Activated T-helper 9 cell treated with anti-CD3 and anti-CD28 coated beads, Interleukin-2, amount 50 U/mL, for 16 hours (primary cell): ENCODE measurements at places on chromosomes 7 and 10.

DNA sequence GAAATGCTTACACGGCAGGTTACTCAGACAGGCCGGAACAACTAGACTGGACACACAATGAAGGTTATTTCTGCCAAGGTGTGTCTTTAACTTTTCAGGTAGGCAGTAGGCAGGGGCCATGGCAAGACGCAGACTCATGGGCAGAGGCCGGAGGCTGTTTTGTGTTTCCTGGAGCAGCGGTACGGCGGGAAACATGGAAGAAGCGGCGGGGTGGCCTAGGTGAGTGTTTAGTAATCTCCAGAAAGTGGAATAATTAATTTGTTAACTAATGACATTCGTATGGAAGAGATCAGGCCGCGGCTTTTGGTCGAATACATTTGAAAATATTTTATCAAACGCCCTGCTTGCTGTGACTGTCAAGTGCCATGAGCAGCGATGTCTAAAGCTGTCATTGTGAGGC, 277.8 kb downstream of the WDR37 start:
- no peak for DNase-seq

GRCh38 chr10:677038-677437, 12.4 kb downstream of the DIP2C start:
- no peak for DNase-seq

DNA sequence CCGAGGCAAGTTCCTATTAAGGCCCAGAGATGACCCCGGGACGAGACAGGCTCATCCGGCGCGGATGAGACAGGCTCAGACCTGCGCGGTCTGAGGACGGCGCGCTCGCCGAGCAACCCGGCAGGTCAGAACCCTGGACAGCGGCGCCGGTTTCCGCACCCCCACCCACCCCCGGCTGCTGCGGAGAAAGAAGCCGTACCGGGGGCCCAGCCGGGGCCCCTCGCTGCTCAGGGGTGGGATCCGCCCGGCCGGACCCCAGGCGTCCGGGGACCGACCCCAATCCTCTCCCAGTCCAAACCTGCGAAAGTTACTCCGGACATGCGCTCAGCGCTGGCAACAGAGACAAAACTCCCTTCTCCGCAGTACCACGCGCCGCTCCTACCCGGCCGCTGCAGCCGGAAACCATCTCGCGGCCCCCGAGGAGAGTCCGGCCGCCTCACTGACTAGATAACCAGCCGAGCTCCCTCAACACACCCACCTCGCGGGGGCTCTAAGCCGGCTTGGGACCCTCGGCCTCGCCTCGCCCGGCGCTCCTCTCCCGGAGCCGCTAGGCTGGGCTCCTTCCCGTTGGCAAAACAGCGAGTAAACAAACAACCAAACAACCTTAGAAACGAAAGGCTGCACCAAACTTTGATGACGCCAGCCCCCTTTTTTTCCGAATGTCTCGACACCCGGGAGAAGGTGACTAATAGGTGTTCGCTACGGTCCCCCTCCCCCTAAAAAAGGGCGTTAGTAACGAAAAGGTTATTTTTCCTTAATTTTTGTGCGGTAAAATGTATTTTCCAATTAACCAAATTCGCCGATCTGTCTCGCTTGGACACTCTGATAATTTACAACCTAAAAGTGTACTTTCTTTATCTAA, 2.3 kb upstream of the DRGX start:
- peak; percentile 18 for DNase-seq

DNA sequence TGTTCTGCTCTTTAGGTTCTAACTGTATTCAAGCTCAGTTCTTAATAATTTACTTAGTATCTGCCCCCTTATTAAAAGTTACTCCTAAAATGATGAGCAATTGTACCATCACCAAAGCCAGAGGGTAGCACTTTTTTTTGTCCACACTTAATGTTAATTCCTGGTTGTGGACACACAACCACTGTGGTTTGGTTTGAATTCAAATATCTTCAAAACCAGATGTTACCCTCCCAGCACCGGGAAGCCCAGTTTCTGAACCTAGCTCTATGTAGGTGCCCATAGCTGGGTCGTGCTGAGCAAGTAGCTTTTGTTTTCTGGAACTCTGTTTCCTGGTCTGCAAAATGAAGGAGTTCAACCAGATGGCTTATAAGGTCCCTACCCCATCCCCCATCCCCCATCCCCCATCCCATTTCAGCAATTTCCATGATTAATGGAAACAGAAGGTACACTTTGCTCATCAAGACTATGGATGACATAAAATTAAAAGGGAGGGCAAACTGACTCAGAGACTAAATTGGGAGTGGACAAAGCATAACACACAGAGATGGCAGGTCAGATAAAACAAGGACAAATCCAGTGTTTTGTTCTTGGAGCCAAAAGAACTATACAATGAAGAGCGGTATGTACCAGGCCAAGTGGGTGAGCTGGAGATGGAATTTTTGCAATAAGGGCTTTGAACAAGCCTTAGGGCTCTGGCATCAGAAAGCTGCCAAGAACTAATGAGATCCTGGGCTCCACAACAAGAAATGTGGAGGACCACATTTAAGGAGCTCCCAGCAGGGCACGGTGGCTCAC, 56.7 kb downstream of the DLG5 start:
- DNase-seq, result no peak

- no peak for DNase-seq
Measured at GRCh38 chr7:1587738-1588137, 17.9 kb upstream of the PSMG3 start.

GRCh38 chr10:78411716-78412115, 378.1 kb downstream of the RPS24 start:
- DNase-seq, result no peak

GRCh38 chr10:1872151-1872726, 134.9 kb upstream of the ADARB2 start:
- no peak for DNase-seq

GRCh38 chr10:43929122-43929521, 280.4 kb upstream of the ZNF32 start:
- DNase-seq, result no peak

DNA sequence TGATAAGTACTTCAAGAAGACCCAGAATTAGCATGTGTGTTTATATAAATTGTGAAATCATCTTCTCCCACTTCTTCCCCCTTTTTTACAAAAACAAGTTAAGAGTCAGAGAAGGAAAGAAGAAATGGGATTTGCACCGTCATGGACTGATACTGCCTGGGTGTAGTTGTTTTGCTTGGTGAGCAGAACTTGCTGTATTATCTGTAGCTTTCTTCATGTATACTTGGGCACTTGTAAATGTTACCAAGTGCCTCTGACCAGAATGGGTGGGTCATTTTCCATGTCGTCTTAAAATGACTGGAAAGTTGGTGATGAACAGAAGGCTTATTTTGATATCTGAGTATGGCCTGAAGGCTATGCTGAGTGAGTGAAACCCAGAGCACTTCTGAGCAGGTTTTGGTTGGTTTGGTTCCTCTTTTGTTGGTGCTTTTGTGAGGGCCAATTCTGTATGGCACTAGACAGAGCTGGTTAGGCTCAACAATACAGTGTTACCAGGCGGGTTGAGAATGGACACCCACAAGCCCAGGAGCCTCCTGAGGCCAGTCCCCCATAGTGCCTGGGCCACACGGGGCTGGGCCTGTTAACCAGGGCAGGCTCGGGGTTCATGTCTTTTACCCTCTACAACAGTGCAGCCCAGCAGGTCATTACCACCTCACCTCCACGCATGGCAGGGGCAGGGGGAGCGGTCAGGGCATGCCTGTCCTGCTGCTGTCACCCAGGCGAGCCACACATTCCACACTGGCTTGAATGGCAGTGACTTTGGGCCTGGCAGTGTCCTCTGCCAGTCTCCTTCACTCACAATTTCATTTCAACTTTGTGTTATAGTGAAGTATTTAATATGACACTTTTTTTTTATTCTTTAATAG, 115.1 kb downstream of the CCNY start:
- DNase-seq, result no peak

GRCh38 chr10:92834986-92835385, 13.3 kb upstream of the EXOC6 start:
- no peak for DNase-seq

GRCh38 chr7:151886783-151887182, 9.9 kb upstream of the PRKAG2 start:
- DNase-seq, result no peak

- DNase-seq, result no peak
Measured at GRCh38 chr7:93043385-93043985, 74.3 kb downstream of the SAMD9 start.

DNA sequence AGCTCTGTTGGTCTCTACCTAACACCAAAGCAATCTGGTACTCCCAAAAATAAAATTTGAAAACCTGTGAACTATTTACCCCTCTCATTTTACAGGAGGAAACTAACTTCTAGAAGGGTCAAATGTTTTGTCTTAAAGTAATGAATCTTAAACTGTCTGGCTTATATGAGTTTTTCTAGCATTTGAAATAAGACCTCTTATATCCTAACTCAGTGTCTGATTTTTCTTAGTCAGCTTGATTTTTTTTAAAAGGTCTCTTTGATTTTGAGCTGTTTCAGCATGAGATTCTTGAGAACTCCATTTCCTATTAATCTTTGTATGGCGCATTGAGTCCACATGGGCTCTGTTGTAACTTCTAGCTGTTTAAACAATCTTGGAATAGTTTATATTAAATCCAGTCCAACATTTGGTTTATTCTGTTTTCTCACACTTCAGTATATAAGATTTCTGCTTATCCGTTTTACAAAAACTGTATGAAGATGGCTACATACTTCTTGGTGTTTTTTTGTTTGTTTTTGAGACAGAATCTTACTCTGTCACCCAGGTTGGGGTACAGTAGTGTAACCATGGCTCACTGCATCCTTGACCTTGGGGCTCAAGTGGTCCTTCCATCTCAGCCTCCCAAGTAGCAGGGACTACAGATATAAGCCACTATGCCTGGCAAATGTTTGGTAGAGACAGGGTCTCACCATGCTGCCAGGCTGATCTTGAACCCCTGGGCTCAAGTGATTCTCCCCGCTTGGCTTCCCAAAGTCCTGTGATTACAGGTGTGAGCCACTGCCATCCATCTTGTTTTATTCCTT, 91.1 kb downstream of the PPP1R9A start:
- DNase-seq, result no peak

- no peak for DNase-seq
Measured at GRCh38 chr10:20473023-20473760, 423.9 kb downstream of the NEBL start.

- no peak for DNase-seq
Measured at GRCh38 chr7:56062382-56062781, 1.7 kb upstream of the SUMF2 start.

DNA sequence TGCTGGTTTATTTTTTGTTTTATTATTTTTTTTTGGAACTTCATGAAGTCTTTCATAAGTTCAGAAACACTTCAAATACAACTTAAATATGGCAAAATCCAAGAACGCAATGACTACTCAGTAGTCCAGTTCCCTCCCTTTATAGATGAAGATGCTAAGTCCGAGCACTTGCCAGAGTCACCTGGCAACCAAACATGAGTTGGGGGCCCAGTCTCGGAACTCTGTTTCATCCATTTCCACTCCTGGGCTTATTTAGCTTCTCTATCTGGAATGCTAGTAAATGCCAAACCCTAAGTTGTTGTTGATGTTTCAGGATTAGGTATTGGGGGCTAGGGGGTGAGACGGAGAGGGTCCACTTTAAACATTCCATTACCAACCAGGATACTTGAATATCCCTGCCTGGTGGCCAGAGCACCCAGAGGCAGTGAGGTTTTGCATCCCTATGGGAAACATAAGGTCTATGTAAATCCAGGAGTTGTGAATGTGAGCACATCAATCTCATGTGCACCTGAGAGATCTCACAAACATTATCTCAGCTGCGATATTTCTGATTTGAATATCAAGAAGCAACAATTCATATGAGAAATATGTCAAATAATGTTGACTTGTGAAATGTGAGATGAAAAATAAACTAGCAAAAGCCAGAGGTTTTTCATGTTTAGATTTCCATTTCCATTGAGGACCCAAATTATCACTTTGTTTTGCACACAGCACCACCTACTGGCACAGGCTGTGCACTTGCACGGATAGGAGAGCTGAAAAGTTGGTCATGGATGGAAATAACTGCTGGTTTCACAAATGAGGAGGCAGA, 129.3 kb downstream of the PKD1L1 start:
- DNase-seq, result no peak

GRCh38 chr7:98784216-98784785, 85.5 kb downstream of the TMEM130 start:
- no peak for DNase-seq

DNA sequence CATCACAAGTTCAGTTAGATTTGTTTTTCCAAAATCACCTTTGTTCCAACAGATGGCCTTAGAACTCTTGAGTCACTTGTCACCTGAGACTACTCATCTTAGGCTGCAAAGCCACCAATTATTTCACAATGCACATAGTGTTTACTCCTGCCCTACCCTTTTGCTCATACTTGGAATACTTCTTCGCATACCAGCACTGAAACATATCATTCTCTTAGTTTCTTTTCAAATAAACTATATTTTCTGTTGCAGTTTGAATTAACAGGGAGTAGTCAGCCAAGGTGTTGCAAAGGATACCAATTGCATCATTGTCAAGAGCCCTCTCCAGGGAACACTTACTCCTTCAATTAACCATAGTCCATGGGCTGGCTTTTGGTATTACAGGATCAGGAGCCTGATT, 71.0 kb downstream of the CASD1 start:
- DNase-seq, result no peak

DNA sequence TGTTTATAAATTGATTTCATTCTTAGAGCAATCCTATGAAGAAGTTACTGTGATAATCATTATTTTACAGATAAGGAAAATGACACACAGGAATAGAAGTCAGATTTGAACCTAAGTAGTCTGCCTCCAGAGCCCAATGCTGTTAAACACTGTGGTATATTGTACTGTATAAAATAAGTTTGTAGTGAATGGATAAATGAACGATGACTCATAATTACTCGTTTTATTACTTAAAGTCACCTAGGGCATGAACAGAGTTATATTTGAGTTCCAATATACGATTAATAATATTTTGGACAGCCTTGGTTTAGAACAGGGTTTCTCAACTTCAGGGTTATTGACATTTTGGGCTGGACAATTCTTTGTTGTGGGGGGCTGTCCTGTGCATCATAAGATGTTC, 7.8 kb upstream of the BTRC start:
- DNase-seq, result no peak

- no peak for DNase-seq
Measured at GRCh38 chr10:111267673-111268072, 190.8 kb downstream of the ADRA2A start.

DNA sequence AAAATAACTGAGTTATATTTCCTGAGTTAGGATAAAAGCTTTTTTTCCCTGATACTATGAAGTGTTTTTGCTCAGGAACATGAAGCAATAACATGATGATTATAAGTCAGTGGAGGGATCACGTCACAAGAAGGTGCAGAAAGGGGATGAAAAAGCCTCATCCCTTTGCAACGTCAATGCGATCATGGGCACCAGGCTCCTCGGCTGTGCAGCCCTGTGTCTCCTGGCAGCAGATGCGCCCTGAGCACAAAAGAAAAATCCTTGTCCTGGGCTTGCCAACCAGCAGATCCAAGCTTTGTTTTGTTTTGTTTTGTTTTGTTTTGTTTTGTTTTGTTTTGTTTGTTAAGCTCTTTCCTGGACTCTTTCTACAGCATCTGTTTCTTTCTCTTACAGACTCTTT, 103.5 kb upstream of the PRSS1 start:
- no peak for DNase-seq

GRCh38 chr7:33986951-33987947, 81.9 kb downstream of the BMPER start:
- DNase-seq, result no peak
